ENCODE measurements at places on chromosomes 11 and 22.

DNA sequence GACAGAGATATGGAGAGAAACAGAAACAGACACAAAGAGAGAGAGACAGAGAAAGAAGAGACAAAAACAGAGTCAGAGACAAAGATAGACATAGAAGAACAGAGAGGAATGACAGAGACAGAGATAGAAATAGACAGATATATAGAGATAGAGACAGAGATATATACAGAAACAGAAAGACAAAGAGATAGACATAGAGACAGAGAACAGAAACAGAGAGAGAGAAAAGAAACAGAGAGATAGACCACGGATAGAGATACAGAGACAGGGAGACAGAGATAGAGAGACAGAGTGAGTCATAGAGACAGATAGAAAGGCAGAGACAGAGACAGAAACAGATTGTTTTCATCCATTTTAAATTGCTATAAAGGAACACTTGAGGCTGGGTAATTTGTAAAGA is 12.3 kb upstream of the MPEG1 start:
- no peak for DNase-seq

GRCh38 chr11:126476977-126477376 is 121.5 kb downstream of the ST3GAL4 start:
- no peak for DNase-seq

DNA sequence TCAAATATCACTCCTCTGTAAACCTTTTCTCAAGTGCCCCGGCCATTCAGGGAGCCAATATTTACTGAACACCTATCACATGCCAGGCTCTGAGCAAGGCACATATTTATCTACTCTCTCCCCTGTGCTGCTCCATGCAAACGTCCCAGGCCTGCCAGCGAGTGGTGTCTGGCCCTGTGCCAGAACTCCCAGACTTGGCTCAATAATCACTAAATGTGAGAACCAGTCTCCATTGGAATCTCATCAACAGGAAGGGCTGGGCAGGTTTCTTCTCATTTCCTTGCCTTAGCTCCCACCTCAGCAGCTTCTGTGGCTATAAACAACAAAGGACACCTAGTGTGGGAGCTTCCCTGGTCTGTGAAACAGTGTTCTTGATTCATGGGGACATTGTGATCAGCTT is 21.7 kb downstream of the RASSF10 start:
- no peak for DNase-seq

- no peak for DNase-seq
Measured at GRCh38 chr22:16953206-16954059, 54.6 kb downstream of the GAB4 start.

- no peak for DNase-seq
Measured at GRCh38 chr11:107999759-108000455, 8.8 kb upstream of the CUL5 start.

- DNase-seq = no peak
Measured at GRCh38 chr11:60485987-60486386, 6.6 kb upstream of the MS4A12 start.

- DNase-seq = no peak
Measured at GRCh38 chr11:6498121-6498520, 1.0 kb downstream of the DNHD1 start.

- DNase-seq = no peak
Measured at GRCh38 chr22:47310601-47311000, 548.2 kb downstream of the TBC1D22A start.

GRCh38 chr11:282171-282570 is 4.0 kb downstream of the NLRP6 start:
- DNase-seq = no peak

GRCh38 chr11:9015677-9016076 is 11.9 kb upstream of the NRIP3 start:
- peak; percentile 11 for DNase-seq
